ENCODE measurements at places on chromosomes 2 and 18.

DNA sequence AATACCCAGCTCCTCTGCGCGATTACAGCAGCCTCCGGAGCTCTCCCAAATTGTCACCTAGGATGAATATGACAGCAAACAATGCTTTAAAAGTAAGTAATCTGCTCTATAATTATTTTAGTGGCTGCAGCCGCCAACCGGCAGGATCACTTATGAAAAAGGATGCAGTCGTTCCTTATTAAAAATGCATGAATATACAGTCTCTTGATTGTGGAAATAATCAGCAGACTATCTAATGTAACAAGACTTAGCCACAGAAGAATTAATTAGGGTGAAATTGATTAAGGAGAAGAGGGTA lies 71.8 kb upstream of the STPG4 start:
- no peak for DNase-seq

GRCh38 chr2:27263287-27264252 lies 723 bp upstream of the SLC30A3 start:
- no peak for DNase-seq

GRCh38 chr2:174482854-174483253 lies 4.0 kb downstream of the GPR155 start:
- no peak for DNase-seq

DNA sequence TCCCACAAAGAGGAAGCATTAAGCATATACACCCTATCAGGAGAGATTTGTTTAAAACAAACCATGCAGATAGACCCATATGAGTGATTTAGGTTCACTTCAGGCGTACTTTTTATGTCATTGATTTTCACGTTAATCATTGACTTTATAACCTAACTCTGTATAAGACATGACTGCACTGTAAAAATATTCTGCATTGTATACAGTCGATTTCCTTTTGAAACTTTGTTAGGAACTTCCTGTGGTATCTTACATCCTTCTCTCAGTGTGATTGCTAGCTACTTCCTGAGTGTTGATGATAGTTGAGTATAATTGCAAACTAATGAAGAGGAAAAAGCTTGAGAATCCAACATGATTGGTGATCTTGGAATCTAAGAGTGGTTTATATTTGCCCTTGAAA lies 69.4 kb downstream of the XIRP2 start:
- no peak for DNase-seq

- peak; percentile 99 for DNase-seq
Observed at GRCh38 chr2:223725494-223725893, 111.9 kb downstream of the AP1S3 start.

GRCh38 chr2:234374736-234375135 lies 122.1 kb downstream of the ARL4C start:
- no peak for DNase-seq

GRCh38 chr2:7403092-7403775 lies 486.0 kb downstream of the RNF144A start:
- DNase-seq: no peak

- DNase-seq: no peak
Observed at GRCh38 chr2:184504252-184504651, 94.1 kb upstream of the ZNF804A start.

- DNase-seq: no peak
Observed at GRCh38 chr2:39377226-39377939, 59.7 kb downstream of the MAP4K3 start.

DNA sequence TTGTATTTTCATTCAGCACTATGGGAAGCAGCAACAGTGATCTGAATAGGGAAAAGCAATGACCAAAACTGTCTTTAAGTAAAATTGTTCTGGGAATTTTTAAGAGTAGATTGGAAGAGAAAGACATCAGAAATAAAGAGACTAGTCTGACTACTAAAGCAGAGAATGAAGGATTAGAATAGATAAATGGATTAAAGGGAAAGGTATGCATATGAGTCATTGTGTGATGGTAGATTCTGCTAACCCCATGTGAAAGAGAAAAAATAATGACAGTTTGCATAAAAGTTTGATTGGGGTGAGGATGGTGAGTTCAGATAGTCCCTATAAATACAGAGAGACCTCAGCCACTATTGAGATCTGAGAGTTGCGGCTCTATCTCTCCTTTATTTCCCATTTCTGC lies 139.6 kb upstream of the DCC start:
- no peak for DNase-seq

GRCh38 chr2:29272311-29272710 lies 157.1 kb downstream of the CLIP4 start:
- DNase-seq: no peak

DNA sequence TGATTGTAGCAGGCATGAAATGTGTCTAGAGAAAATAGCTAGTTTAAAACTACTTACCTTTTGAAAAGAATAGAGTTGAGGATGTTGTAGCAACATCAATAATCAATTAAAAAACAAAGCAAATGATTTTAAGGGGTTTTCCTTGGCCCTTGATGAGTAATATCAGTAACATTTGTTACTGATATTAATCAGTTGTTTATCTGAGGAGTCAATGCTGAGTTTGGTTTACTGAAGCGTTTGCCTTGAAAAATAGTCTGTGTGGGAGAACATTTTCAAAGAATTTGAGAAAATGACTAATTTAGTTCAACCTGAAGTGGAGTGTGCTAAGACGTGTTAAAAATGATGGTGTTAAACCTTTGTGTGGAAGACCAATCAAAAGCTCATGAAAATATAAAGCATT lies 9.3 kb downstream of the PTH2R start:
- DNase-seq: no peak

All from NCI-H226 (cell line).